ENCODE measurements at places on chromosomes 4 and X. TPM values are rescaled to one million over a fixed set of nuclear protein-coding genes. Genes with fewer than 3 reads are reported as not detected.

TMPRSS11A gene
- total RNA-seq = 26.0 TPM

YIPF7 gene
- total RNA-seq = not detected

ZNF711 gene
- 2.2 TPM for total RNA-seq

HTRA3 gene
- total RNA-seq = 33.1 TPM

SPIN2A gene
- 2.5 TPM for total RNA-seq

NAP1L2 gene
- 4.7 TPM for total RNA-seq

DNA sequence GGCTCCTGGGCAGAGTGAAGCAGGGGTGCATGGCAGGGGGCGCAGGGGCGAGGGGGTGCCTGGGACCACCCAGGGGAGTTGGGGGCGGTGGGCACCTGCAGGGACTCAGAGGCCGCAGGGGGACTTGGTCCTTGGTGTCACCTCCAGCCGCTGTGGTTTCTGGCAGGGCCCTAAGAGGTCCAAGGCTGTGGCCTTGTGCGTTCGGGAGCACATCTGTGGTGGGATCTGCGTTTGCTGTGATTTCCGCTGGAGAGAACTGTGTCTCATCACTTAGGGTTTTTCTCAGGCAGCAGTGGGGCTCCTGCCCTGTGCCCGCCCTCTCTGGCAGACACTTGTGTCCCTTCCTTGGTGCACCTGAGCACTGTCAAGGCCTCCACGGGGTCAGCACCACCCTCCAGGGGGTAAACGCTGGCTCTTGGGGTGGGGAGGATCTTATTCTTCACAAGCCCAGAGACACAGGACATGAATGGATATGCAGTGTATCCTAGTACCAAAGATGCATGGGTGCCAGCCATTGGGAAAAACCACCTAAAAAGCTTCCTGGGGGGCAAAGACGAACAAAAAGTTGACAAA, 66.5 kb downstream of the ACOX3 start:
- no peak overlapping the region for H3K4me3 ChIP-seq
- H3K36me3 ChIP-seq = peaks cover 9% of the 10 kb centered on the region
- H3K27me3 ChIP-seq = no peaks in the 10 kb centered on the region
- H3K4me1 ChIP-seq = no peaks in the 10 kb centered on the region
- no peak overlapping the region for H3K27ac ChIP-seq

DNA sequence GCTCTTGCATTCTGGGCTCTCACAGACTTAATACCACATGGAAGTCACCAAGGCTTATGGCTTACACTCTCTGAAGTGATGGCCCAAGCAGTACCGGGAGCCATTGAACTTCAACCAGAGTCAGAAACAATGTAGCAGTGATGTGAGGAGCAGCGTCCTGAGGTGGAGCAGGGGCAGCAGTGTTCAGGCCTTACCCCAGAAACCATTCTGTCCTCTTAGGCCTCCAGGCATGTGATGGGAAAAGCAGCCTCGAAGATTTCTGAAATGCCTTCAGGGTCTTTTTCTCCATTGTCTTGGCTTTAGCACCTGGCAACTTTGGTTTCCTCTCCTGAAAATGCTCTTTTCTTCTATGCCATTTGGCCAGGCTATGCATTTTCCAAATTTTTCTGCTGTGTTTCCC, 22.8 kb upstream of the PIN4 start:
- DNase-seq = no peak
- no peaks in the 10 kb centered on the region for H3K4me1 ChIP-seq
- H3K27me3 ChIP-seq = no peaks in the 10 kb centered on the region

DNA sequence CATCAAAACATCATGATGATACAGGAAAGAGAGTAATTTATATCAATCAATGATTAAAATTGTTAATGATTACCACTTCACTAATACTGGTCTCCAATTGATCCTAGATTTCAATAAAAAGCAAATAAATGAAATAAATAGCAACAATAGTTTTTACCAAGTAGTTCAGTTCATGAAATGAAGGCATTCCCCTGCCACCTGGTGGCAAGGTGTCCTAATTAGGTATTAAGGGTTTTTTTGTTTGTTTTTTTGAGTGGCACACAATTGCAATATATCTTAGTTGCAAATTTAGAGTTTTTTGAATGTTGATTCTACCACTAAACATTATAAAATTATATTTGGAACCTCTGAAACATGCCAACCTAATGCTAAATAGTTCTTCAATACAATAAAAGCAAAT, 157.4 kb upstream of the PDE5A start:
- H3K27me3 ChIP-seq = no peaks in the 10 kb centered on the region
- no peak overlapping the region for H3K27ac ChIP-seq
- no peak for DNase-seq
- no peaks in the 10 kb centered on the region for H3K36me3 ChIP-seq
- H3K4me3 ChIP-seq = no peak overlapping the region
- H3K4me1 ChIP-seq = no peaks in the 10 kb centered on the region

GRCh38 chr4:169615467-169616106, 3.2 kb upstream of the NEK1 start:
- no peaks in the 10 kb centered on the region for H3K36me3 ChIP-seq
- no peak overlapping the region for H3K4me3 ChIP-seq
- no peak for DNase-seq
- H3K27ac ChIP-seq = no peak overlapping the region
- H3K4me1 ChIP-seq = peaks cover 16% of the 10 kb centered on the region
- no peaks in the 10 kb centered on the region for H3K27me3 ChIP-seq

GRCh38 chr4:95249426-95250021, 299.2 kb downstream of the UNC5C start:
- DNase-seq = no peak
- no peak overlapping the region for H3K27ac ChIP-seq
- H3K4me3 ChIP-seq = no peak overlapping the region
- H3K27me3 ChIP-seq = no peaks in the 10 kb centered on the region
- H3K36me3 ChIP-seq = no peaks in the 10 kb centered on the region

DNA sequence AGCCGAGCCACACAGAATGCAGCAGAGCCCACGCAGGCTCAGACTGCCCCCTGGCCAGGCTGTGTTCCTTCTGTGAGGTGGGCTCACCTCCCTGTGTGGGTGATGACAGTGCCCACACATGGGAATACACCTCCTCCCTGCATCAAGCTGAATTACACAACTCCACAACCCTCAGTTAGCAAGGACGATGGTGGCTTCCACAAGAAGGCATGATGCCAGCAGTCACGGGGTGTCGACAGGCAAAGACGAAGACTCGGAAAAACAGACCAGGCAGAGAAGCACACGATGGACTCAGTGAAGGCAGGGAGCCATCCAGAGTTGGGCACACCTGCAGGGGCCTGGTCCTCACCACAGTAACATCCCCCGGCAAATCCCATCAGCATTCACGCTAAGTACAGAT, 12.1 kb downstream of the LETM1 start:
- no peak overlapping the region for H3K27ac ChIP-seq
- DNase-seq = no peak
- no peaks in the 10 kb centered on the region for H3K27me3 ChIP-seq
- H3K36me3 ChIP-seq = peaks cover 66% of the 10 kb centered on the region

DNA sequence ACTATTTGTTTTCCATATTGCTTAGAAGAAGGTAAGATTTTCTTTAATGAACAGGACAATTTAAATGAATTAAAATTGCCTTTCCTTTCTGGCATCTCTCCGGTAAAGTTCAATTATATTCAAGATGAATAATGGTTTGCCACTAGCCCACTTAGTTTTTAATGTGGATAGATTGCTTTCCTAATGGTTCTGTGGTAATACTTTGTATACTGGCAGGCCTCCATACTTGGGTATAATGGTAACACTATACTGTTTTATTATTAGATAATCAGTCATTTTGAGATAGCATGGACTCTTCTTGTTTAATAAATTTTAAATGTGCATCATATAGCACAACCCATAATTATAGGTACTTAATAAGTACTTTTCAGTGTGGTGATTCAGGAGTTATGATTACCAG, 89.5 kb downstream of the ELOVL6 start:
- no peak overlapping the region for H3K27ac ChIP-seq
- H3K4me1 ChIP-seq = peaks cover 12% of the 10 kb centered on the region
- DNase-seq = no peak
- H3K27me3 ChIP-seq = no peaks in the 10 kb centered on the region
- no peak overlapping the region for H3K4me3 ChIP-seq

GRCh38 chr4:123661080-123661737, 264.6 kb downstream of the SPRY1 start:
- H3K27me3 ChIP-seq = no peaks in the 10 kb centered on the region
- no peaks in the 10 kb centered on the region for H3K36me3 ChIP-seq
- H3K4me1 ChIP-seq = no peaks in the 10 kb centered on the region

DNA sequence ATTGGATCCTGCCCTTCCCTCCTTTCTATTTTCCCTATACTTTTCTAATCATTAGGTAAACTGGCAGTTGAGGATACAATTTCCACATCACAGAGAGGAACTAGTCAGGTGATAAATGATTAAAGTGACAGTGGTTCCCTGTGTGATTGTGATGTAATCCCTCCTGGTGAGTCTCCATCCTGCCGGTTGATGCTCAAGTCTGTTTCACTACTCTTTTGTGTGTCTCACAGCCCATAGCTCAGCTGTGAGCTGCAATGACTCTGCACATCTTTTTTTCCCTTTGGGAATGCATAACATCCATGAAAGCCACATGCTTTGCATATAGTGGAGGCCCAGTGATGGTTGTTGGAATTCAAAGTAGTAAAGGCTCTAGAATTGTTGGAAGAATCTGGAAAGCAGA, 60.4 kb downstream of the CCNI start:
- DNase-seq = no peak
- no peak overlapping the region for H3K27ac ChIP-seq
- H3K4me3 ChIP-seq = no peak overlapping the region
- H3K27me3 ChIP-seq = no peaks in the 10 kb centered on the region

DNA sequence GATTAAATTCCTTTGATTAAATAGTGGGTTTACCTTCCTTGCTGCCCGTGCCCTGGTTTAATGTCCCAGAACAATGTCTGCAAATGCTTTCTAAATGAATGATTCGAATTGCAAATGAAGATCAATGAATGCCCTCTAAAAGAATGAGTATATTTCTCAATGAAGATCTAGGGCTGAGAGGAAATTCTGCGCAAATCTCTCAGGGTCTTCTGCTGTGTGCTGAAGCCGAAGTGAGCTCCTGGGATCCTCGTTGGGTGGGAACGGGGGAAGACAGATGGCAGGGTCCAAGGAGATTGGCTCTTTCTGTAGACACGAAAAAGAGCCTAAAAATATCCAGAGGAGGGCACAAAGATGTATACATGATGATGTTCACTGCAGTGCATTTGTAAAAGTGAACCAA, 224.8 kb downstream of the STIM2 start:
- peaks cover 6% of the 10 kb centered on the region for H3K4me1 ChIP-seq
- H3K4me3 ChIP-seq = peak overlapping the region; percentile 20
- H3K27ac ChIP-seq = no peak overlapping the region
- H3K36me3 ChIP-seq = no peaks in the 10 kb centered on the region
- no peaks in the 10 kb centered on the region for H3K27me3 ChIP-seq
- DNase-seq = no peak

GRCh38 chr4:52912608-52913007, 50.5 kb downstream of the RASL11B start:
- no peaks in the 10 kb centered on the region for H3K36me3 ChIP-seq
- H3K27ac ChIP-seq = no peak overlapping the region
- peaks cover 14% of the 10 kb centered on the region for H3K4me1 ChIP-seq
- H3K27me3 ChIP-seq = no peaks in the 10 kb centered on the region
- DNase-seq = no peak
- H3K4me3 ChIP-seq = no peak overlapping the region

Data from vagina (tissue), 2 donors.